ENCODE measurements at places on chromosomes 11 and 22.

- DNase-seq, result no peak
Measured at GRCh38 chr11:23539556-23539955, 679.3 kb upstream of the CCDC179 start.

- no peak for DNase-seq
Measured at GRCh38 chr11:55697817-55698216, 35.8 kb downstream of the OR4C6 start.

- DNase-seq, result no peak
Measured at GRCh38 chr11:72257570-72257969, 13.6 kb upstream of the PHOX2A start.

DNA sequence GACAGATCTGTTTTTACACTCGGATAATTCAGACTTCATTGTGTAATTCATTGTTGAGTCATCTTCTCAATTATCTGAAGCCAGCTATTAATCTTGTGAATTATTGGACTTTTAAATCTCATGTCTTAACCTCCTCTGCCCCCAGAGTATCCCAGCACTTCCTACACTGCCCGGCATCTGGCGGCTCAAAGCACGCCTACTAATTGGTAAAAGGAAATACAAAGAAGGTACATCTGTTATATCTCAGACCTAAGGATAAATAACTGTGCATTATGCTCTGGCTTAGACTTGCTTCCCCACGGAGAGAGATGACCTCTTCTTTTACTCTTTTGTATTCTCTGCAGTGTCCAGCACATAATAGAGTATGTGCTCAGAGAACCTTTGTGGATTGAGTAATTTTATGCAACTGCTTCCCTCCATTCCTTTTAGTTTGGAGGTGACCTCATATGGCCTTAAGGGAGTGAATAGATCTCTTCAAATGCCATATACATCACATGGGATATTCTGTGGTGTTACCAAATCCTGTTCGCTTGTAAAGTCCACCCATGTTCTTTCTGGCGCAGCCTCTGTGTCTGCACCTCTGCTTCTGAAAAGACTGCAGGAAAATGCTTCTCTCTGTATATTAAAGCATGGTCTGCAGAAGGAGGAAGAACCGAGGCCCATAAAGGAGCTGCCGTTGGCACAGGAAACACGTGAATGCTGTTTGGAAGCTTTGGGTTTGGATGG lies 125.6 kb upstream of the SORL1-AS1 start:
- DNase-seq, result no peak

- DNase-seq, result no peak
Measured at GRCh38 chr11:381501-382072, 12.3 kb downstream of the B4GALNT4 start.

DNA sequence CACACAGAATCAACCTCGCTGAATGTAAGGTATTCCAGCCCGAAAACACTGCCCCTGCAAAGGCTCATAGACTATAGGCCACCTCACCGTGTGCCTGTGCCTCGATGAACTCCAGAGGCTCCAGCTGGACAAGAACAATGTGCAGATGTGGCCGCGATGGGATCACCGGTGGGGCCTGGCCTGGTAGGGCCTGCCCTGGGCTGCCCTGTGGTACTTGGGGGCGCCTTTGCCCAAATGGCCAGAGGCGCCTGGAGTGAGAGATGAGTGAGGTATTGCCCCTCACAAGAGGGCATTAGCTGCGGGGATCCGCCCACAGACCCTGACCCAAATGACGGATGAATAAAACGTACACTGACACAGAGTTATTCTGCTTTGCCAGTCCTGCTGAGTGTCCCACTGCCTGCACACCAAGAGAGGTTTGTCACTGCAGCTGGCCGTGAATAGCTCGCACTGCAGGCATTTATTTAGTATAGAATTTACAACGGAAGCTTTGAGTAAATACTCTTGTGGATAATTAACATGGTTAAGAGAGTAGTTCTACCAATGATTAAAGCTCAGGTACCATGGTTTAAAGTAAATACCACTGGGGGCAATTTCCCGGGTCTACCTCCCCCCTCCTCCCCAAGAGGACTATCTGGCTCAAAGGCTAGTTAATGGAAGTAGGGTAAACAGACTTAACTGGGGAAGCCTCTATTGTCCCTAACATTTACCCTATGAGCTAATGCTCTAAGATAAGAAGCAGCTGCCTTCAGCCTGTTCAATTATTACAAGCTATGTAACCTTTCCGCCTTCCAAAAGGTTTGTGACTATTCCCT lies 101.1 kb upstream of the IGLL5 start:
- DNase-seq, result no peak

DNA sequence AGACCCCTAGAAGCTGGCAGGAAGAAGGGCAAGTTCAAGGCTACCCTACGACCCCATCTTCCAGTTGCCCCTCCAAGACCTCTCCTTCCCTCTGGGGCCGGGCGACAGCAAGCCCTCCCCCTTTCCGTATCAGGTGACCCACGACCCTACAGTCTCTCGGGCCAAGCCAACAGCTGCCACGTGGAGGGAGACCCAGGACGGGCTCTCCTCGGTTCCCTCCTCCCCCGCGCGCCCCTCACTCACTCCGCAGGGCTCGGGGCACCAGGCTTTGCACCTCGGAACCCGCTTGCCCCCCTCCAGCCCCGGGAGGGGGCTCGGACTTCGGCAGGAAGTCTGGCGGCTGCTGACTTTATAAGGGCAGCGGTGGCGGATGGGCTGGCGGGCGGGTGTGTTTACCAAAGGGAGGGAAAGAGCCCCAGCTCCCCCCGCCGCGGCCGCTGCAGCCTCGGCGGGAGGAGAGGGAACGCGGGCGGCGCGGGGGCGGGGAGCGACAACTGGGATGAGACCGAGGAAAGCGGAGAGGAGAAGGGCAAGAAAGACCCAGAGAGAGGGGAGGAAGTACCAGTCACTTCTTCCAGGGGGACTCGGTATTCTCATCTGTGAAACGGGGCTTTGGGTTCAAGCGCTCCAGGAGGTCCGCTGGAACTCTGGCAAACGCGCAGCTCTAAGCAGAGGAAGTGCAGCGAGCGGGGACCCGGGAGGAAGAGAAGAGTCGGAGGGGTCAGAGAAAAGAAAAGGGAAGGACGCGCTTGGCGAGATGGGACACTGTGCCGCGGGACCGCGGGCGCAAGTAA lies 767 bp downstream of the SLC43A1 start:
- no peak for DNase-seq

DNA sequence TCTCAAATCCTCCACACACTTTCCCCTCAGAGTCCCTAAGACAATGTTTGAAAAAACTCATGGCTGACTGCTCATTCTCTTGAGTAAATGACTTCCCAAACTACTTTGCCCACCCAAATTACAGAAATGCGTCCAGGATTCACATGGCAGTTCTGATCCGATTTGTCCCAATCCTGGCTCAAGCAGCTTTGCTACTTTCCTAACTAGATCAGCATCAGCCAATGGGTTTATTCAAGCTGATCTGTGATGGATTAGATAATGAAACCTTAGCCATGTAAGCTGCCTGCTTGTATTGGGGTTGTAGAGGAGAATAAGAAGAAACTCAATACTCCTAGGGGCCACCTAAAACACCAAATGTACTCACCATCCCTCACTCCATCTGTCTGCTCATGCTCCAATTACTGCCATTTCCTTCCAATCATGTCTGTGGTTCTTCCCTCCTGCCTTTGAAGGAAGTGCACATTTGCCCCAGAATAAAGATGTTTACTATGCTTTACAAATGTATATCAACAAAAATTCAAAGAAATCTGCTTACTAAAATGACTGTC lies 6.9 kb downstream of the RBFOX2 start:
- no peak for DNase-seq

DNA sequence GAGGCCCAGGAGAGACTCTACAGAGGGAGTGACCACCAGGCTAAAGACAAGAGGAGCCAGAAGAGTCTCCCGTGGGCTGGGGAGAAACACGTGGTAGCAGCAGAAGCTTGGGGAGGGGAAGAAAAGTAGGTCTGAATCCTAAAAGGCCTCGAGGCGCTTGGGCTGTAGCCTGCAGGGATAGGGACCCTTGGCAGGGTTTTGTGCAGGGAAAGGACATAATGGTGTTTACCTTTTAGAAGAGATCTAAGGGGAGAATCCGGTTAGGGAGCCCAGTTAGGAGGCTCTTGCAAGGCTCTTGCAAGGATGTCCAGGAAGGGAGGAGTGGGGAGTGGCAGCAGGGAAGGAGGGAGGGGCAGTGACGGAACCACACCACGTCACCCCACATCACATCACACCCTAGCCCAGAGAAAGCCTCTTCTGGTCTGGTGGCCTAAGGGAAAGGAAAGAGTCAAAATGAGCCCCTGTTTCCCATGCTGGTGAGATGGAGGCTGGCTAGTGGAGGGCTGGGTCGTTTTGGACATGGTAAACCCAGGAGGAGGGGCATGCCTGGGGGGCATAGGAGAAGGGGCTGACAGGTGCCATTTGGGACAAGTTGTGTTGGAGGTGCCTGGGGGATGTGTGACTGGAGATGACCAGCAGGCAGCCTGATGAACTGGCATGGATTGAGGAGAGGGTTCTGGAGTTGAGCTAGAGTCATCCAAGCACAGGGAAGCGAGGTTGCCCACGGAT lies 6.2 kb upstream of the FAM83F start:
- DNase-seq, result no peak

GRCh38 chr11:12842933-12843636 lies 166.0 kb upstream of the RASSF10 start:
- no peak for DNase-seq

GRCh38 chr11:45390407-45390806 lies 104.3 kb upstream of the SYT13 start:
- no peak for DNase-seq
